H7 (cell line): ENCODE measurements at places on chromosomes 2 and 18. TPM values are rescaled to one million over a fixed set of nuclear protein-coding genes. Genes with fewer than 3 reads are reported as not detected.

The SESTD1 gene
- total RNA-seq = 16.6 and 17.7 TPM in 2 replicates

The UGT1A10 gene
- total RNA-seq = not detected in 2 replicates

The LAMA3 gene
- 0.11 and 0.21 TPM in 2 replicates for total RNA-seq

The ZNF521 gene
- total RNA-seq = 1.6 and 5.1 TPM in 2 replicates

The MAP3K19 gene
- not detected in 2 replicates for total RNA-seq

The ADCYAP1 gene
- not detected in 2 replicates for total RNA-seq

The ASB18 gene
- not detected in 2 replicates for total RNA-seq

The WNT10A gene
- total RNA-seq = 0.33 TPM in 1 of 2 replicates, not detected in the other

The TM4SF20 gene
- not detected in 2 replicates for total RNA-seq

- DNase-seq = no peak
These were observed 54.5 kb downstream of the CFAP221 start for GRCh38 chr2:119598596-119599263.

- DNase-seq = no peak
These were observed 212.3 kb upstream of the TRIB2 start for GRCh38 chr2:12504443-12504842.

DNA sequence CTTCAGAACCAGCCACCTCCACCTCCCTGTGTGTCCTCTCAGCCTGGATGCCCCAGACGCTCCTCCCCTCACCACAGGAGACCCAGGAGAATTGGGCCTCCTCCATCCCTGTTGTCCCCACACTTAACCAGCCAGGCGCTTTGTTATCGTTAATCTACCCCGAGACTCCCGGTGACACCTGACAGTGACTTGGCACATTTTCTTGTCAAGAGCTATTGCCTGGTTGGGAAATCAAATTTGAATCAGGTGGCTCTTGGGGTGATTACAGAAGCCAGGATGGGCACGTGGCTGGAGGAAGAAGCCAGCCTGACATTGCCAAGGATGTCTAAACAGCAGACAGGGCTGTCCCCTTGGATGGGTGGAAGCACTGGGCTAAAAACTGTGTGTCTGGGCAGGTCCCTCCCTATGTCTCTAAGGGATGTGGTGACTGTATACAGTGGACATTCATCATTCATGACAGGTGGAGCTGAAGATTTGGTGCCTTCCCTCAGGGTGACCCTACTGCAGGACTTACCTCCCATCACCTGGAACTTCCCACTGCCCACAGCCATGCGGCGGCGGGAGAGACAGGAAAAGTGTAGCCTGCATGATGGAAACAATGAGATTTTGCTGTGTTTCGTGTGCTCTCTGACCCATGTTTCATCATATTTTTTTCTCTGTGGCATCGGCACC lies 157.2 kb upstream of the CAPN13 start:
- DNase-seq = no peak

DNA sequence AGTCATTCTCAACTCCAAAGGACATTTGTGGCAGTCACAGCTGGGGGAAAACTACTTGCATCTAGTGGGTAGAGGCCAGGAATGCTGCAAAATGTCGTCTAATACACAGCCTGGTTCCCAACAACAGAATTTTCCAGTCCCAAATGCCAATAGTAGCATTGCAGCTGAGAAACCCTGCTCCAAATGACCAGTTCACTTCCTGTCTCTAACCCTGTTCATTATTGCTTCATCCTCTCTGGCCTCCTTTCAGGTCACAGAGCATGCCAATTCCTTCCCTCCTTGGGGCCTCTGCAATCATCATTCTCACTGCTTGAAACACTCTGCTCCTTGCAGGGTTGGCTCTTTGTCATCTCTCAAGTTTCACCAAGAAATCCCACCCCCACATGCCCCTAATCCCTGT lies 139.1 kb downstream of the IRS1 start:
- no peak for DNase-seq

DNA sequence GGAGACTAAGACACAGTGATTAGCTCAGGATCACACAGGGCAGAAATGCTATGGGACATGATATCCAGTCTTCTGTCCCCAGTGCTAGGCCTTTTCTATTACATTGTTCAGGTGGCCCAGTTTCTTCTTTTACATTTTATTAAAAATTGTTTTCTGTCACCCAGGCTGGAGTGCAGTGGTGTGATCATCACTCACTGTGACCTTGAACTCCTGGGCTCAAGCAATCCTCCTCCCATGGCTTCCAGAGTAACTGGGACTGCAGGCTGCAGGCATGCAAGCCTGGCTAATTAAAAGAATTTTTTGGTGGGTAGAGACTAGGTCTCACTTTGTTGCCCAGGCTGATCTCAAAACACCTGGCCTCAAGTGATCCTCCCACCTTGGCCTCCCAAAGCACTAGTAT lies 15.4 kb downstream of the PDK1 start:
- no peak for DNase-seq

- DNase-seq = no peak
These were observed 1.3 kb downstream of the YWHAQ start for GRCh38 chr2:9629222-9630116.

DNA sequence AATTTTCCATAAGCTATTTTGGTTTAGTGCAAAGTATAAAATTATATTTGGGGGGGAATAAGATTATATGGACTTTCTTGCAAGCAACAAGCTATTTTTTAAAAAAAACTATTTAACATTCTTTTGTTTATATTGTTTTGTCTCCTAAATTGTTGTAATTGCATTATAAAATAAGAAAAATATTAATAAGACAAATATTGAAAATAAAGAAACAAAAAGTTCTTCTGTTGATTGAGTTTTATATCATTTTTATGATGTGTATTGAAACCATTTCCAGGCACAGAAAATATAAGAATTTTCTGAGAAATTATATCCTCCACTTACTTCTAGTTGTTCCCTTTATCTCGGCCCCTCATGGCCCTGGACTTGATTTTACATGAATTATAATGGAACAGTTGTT lies 3.7 kb downstream of the CCL20 start:
- DNase-seq = no peak

DNA sequence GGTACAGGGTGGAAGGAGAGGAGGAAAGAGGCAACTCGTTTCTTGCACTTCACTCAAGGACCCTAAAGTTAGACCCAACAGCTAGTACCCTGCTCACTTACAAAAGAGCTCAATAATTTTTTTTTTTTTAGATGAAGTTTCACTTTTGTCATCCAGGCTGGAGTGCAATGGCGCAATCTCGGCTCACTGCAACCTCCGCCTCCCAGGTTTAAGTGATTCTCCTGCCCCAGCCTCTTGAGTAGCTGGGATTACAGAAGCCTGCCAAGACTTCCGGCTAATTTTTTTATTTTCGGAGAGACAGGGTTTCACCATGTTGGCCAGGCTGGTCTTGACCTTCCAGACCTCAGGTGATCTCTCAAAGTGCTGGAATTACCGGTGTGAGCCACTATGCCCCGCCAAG lies 4.1 kb downstream of the ASB3 start:
- no peak for DNase-seq

DNA sequence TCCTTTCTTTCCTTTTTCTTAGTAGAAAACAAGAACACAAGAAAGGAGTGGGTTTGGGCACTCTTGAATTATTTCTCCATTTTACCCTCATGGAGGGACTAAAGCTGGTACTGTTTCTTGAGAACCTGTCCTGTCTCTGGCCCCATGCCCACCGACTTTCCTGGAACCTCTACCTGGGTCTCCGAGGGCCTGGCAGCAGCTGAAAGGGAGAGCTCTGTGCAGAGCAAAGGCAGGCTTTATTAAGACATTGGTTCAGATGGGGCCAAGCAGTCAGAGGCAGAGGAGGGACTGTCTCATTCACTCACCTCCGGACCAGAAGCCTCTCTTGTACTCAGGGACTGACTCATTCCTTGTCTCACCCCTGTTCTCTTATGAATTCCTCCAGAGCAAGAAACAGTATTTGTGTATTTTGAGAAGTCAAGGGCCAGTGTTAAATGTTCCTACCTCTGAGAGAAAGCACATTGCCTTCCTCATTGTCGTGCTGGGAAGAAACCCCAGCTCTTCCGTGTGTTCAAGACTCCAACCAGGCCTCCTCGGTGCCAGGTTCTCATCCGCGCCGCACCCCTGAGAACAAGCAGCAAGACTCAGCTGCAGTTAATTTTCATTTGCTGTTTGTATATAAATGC lies 201.9 kb upstream of the NT5C1B start:
- DNase-seq = no peak

DNA sequence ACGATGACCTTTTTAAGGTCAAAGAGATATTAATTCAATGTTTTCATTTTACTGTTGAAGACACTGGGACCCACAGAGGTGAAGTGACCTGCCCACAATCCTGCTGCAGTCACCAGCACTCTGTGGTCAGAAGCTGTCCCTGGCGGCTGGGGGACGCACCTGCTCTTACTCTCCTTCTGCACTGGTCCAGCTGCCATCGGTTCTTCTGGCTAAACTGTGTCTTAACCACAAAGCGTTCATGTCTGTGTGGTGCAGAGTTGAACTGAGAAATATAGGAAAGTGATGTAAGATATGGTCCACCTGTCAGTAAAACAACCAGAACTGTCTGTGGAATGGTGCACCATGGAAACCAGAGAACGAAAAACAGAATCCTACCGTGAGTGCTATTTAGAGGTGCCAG lies 44.9 kb upstream of the SMIM21 start:
- DNase-seq = no peak

DNA sequence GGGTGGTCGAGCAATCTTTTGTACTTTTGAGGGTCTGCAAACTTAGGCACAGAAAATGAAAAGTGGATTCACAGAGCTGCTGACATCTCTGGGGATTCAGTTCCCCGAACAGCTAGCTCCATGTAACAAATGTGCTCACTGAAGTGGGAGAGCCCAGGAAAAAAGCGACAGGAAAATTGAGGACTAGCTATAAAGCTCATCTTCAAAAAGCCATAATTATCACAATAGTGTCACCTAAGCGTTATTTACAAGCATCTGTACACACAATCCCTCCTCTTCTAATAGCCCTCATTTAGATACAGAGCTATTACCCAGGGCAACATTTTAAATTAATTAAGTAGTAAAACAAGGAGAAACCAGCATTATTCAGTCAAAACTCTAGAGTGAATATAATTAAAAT lies 36.1 kb downstream of the RNF152 start:
- DNase-seq = no peak

- DNase-seq = no peak
These were observed 13.0 kb downstream of the PPM1B start for GRCh38 chr2:44181648-44182047.

- DNase-seq = no peak
These were observed 259.4 kb upstream of the SKOR2 start for GRCh38 chr18:47510831-47511230.

- no peak for DNase-seq
These were observed 201.2 kb downstream of the CCDC178 start for GRCh38 chr18:33239298-33239697.

GRCh38 chr2:187989925-187990623 lies 301.6 kb upstream of the GULP1 start:
- DNase-seq = no peak

- no peak for DNase-seq
These were observed 878.0 kb upstream of the PIK3C3 start for GRCh38 chr18:41077076-41077475.

- no peak for DNase-seq
These were observed 494.5 kb upstream of the MAP2 start for GRCh38 chr2:208929139-208929864.

DNA sequence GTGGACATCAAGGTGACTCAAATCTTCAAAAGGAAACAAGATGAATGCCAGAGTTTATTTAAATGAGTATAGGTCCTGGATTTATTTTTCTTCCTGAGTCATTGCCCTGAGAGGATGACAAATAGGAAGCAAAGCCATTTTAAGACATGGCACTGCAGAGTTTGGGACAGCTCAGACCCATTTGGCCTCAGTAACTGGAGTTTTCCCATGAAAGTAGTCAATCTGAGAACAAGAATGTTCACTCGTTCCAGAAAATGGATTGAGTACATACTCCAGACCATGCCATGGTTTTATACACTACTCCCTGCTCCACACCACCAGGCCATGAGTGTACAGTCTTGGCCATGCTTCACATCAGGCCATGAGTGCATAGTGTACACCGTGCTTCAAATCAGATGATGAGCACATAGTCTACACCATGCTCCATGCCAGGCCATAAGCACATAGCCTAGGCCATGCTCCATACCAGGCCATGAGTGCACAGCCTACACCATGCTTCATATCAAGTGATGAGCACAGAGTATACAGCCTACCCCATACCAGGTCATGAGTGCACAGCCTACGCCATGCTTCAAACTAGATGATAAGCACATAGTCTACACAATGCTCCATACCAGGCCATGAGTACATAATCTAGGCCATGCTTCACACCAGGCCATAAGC lies 202.4 kb downstream of the FBXO15 start:
- DNase-seq = no peak

- DNase-seq = no peak
These were observed 86.2 kb upstream of the HS6ST1 start for GRCh38 chr2:128404709-128405466.

- DNase-seq = no peak
These were observed 20.2 kb upstream of the B3GNT2 start for GRCh38 chr2:62175728-62176127.

DNA sequence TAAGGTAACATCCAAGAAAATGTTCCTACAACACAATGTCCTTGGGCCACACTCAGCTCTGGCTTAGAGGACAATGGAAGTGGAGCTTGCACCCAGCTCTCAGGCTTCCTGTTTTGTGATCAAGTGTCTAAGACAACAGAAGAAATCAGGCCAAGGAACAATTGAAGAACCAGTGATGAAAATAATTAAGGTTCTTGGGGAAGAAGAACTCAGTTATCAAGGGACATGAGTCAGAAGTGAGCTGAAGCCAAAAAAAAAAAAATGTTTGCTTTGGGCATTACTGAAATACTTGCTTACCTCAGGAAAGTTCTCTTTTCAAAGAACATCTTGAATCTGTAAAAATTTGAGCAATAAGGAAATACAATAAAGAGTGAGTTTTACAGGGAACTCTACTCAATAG lies 299.0 kb downstream of the FBXO15 start:
- no peak for DNase-seq

- no peak for DNase-seq
These were observed 3.6 kb downstream of the CRYGB start for GRCh38 chr2:208142240-208142924.

DNA sequence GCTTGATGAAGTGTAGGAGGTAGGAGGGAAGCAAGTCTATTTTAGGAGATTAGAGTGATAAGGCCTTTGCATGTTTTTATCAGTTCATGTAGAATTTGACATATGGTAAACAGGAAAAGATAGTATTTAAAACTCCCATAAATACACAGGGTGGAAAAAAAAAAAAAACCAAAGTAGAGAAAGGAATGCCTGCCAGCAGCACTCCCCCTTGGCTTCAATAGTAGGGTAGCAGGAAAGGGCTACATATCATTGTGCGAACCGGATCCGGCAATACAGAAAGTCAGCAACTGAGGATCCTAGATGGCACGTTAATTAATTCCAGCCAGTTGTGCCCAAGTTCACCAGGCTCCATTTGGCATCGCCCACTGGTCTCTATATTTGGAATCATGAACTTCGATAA lies 159.6 kb upstream of the SMIM21 start:
- DNase-seq = no peak

- no peak for DNase-seq
These were observed 11.2 kb downstream of the STRN start for GRCh38 chr2:36954977-36955607.
